ENCODE measurements at places on chromosomes 13 and 19.

DNA sequence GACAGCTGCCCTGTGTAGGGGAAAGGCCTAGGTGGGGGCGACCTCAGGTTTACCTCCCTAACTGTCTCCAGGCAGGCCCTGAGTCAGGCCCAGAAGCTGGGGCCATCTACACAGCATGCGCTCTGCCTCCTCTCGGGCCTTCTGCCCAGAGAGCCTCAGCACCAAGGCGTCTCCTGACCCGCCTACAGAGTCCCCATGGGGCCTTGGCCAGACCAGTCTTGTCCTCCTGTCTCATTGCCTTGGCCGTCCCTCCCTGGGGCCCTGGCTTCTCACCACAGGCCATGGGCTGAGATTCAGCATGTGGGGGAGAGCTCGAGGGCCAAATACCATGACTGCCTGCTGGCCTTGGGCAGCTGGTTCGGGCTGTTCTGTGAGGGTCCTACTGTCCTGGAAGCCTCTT lies 59.0 kb downstream of the SMARCA4 start:
- no peak for DNase-seq

- DNase-seq: no peak
Measured at GRCh38 chr13:108525827-108526226, 103.6 kb upstream of the MYO16 start.

- no peak for DNase-seq
Measured at GRCh38 chr13:81609335-81609734, 1268.4 kb upstream of the SPRY2 start.

DNA sequence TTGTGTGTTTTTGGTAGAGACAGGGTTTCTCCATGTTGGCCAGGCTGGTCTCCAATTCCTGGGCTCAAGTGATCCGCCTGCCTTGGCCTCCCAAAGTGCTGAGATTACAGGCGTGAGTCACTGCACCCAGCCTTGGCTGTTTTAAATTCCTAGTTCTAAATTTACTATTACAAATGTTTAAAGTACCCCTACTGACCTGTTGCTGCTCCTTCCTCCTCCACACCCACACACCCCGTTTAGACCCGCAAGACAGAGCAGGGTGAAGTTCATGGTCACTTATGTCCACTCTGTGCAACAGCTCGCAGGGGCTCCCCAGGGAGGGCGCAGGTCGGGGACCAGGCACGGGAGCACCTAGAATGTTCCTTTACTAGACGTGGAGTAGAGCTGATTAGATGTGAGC lies 28.7 kb downstream of the TMEM161A start:
- DNase-seq: no peak

DNA sequence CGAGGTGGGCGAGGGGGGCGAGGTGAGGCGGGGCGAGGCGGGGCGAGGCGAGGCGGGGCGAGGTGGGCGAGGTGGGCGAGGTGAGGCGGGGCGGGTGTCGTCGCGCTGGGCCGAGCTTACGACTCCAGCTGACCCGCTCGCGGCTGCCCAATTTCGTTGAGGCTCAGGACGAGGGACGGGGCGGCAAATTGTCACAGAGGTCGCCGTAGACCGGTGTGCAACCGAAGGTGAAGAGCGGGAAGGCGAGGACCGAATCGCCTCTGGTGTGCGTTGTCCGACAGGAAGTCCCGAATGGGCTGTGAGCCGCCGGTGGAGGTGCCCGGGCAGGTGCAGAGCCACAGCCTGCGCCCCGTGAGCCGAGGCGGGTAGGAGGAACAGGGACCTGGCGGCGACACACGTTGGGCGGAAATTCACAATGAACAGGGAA lies at the start of gene LACC1:
TSS of gene LACC1 (plus strand) at position 150 of the 427 bp plus-strand sequence. CDS start 1,082 bp downstream, outside the sequence.
- peak; percentile 34 for DNase-seq

All from CD4-positive, alpha-beta T cell treated with Interleukin-2 at 100 ng/mL for 4 hours (primary cell).